CMK (cell line): ENCODE measurements at places on chromosomes 13 and 19.

DNA sequence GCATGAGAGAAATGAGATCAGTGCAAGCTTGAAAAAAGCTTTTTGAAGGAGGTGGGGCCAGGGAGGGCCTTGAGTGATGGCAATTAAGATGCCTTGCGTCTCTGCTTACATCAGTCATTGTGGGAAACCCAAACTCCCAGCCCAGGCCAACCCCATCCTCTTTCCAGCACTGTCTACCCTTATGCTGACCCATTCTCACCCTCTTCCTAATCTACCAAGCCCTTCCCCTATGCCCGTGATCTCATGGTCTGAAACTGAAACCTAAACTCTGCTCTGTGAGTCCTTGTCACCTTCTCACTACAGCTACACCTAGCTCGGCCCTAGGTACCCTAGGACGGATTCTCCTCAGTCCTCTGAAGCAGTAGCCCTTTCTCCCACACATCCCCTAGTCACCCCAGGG lies 36.0 kb upstream of the SERP2 start:
- no peak for DNase-seq

DNA sequence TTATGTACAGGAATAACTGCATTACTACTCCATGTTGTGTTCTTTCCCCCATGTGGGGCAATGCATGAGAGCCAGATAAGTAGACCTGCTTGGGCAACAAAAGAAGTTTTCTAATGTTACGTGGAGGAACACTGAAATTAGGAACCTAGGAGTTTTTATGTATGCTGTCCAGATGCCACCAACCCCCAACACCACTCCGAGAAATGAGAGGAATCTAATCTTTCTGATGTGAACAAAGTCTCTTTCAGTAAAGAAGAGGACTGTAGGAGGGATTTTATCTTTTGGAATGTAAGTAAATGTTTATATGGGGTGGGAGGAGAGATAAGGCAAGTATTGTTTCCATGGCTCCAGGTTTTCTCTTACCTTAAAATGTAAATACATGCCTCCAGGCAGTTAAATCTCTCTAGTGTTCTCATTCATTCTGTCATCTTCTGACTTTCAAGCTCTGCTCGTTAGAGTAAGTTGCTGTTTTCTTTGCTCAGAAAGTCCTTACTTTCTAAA lies 820.6 kb downstream of the PCDH17 start:
- no peak for DNase-seq

DNA sequence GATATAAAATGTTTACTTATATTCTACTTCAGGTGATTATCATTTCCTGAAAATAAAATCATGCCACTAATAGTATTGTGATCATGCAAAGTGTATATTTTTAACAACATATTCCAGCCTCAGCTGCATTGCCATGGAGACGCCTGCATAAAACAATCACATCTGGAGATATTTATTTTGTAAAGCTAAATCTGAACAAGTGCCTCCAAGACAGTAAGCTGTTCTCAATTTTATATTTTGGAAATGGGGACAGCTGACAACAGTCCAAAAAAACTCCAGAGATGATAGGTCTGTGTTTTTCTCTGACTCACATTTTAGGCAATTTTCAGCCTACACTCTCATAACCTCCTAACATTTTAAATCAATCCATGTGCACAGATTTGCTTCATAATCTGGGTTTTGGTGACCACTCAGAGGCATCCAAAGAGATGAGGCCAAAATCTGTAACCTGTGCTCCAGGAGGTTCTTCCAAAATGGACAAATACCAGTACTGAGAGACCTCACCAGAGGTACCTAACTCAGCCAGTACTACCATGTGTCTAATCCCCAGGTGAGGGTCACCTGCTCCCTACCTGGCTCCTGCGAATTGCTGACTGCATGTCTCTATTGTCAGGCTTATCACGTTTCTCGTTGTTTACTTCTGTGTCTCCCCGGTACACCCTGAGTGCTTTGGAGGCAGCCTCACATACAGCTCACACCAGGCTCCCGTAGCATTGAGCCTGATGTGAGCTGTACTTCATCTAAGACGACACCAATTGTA lies 62.7 kb downstream of the COL4A1 start:
- no peak for DNase-seq

- DNase-seq = no peak
These were observed 44.8 kb upstream of the LPAR6 start for GRCh38 chr13:48457578-48458242.

DNA sequence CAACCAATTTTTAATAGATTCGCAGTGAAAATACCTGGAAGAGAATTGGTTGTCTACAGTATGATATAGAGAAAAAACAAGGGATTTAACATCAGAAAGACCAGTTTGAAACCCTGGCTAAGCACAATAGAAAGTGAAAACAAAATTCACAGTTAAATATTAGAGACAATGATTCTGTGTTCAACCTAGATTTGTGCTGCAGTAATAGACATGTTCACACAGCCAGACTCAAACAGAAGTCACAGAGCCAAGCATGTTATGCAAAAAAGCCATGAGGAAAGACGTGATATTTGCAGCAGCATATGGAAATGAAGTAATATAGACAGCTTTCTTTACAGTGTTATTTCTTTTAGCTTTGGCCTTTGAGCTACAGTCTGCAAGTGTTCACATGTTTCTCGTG lies 48.1 kb downstream of the SCEL start:
- no peak for DNase-seq

- no peak for DNase-seq
These were observed 16.2 kb upstream of the ZNF544 start for GRCh38 chr19:58212336-58213074.

DNA sequence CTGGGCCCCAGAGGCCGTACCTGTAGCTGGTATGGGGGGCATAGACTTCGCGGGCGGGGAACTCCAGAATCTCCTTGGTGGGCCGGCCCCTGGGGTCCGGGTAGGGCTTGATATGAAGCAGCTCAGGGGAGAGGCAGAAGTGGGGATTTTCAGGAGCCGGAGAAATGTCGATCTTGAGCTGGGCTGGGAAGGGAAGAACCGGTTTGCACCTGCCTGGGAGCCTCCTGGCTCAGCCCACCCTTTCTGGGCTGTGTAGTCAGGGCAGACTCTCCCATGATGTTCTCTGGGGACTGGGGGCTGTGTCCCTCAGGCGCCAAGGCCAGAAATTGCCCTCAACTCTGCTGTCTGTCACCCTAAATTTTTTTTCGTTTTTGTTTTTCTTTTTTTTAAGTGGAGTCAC lies 2.6 kb downstream of the ANGPTL8 start:
- DNase-seq = no peak

DNA sequence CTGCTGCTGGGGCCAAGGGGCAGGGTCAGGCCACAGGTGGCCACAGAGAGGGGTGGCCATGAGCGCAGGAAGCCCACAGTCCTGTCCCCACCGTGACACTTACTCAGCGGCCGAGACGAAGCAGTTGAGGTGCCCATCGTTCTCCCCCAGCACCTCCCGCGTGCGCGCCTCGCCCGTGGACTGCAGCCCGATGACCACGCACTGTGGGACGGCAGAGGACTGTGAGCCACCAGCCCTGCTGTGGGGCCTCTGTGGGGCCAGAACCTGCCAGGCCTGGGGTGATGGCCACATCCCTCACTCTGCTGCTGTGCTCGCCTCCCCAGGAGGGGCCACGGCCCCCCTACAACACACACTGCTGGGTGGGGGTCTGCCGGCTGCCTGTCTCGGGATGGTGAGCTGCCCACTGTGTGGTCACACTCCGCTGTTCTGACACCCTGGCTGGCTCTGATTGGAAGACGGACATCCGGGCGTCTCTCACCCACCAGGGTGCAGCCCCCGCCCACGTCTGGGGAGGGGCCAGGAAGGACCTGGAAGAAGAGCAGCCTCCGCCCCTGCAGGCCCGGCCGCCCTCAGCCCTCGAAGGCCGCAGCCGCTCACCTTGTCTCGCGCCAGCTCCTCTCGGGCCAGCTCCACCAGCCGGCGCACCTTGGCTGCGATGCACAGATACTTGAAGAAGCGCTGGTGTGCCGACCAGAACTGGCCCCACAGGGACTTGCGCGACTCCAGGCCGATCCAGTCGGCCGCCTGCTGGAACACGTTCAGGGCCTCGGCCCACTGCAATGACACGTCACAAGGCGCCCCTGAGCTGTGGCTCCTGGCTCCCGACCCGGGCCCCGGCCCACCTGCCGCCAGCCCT lies 13.2 kb downstream of the GPX4 start:
- DNase-seq = no peak

DNA sequence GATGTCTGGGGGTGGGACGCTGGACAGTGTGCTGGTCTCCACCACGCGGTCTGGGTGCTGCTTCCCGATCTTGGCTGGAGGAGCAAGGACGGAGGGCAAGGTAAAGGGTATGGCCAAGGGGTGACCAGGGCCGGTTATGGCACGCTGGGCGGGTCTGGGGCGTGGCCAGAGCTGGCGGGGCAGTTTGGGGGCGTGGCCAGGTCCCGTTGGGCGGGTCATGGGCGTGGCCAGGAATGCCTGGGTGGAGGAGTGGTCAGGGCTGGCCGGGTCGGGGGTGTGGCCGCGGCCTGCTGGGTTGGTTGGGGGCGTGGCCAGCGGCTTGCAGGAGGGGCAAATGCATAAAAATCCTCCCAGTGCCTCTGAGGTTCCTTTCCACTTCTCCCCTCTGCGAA lies 19.2 kb downstream of the GPX4 start:
- DNase-seq = no peak

DNA sequence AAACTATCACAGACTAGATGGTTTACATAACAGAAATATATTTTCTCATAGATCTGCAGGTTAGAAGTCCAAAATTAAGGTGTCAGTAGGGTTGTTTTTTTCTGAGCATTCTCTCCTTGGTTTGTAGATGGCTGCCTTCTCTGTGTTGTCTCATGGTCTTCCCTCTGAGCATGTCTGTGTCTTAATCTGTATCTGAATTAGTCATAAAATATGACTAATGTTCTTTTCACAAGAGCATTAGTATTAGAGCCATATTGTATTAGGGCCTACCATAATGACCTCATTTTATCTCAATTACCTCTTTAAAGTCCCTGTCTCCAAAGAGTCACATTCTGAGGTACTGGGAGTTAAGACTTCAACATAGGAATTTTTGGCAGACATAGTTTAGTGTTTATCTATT lies 77.2 kb upstream of the OBI1 start:
- DNase-seq = no peak

DNA sequence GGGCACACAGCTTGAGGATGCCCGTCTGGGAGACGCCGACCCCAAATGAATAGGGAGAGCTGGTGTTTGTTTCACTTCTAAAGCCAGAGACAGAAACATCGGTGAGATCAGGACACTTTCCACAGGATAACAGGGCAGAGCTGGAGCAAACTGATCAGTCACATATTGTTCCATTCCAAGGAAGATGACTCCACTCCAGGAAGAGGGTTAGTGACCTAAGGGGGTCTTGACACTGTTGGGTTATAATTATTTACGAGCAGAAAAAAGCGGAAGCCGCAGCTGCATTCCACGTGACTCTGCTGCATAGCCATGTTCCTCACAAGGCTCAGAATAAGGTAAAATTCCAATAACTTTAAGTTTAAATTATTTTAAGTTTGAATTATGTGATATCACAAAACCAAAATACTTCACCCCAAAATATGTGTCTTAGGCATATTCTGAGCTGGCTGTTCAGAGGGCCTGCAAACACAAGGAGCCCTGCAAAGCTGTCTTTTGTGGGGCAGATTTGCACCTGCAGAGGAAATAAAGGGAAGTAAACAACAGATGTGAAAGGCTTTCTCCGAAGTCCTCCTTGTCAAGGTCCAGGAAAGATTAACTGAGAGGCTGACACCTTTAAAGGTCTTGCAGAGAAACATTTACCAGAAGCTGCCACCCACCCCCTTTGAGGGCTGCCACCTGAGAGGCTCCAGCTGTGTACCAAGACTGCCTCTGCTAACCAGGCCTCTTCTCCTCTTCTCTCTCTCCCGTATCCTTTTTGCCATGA lies 819.2 kb downstream of the UQCRFS1 start:
- DNase-seq = no peak

- no peak for DNase-seq
These were observed 59.4 kb downstream of the ARHGEF7 start for GRCh38 chr13:111174377-111175114.

DNA sequence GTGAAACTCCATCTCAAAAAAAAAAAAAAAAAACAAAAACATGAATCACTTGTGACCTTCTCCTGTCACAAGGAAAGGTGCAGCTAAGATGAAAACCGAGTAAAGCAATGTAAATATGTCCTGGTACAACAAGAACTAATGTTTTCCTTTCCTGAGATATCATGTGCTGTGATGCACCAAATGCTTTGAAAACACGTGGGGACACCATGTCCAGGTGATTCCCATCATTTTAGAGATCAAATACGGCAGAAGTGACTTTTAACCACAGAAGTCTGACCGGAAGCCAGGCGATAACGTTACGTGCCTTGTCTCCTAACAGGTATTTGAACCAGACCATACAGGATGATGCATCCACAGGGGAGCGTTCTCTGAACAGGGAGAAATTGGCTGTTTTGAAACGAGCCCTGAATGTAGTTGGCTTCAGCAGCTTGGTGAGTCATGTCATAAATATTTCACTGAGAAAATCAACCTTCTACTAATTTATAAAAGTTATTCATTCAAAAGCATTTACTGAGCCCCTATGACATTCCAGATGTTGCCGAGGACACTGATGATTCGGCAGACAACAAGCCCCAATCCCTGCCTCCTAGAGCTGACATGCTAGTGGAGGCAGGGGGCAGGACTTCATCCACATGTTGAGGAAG lies 328.1 kb downstream of the MYO16 start:
- DNase-seq = no peak
